Iris pigment epithelial cell (primary cell): ENCODE measurements at places on chromosomes 13 and 19.
A peak's percentile ranks its signal among the peaks of the same experiment; 100 is the strongest.

DNA sequence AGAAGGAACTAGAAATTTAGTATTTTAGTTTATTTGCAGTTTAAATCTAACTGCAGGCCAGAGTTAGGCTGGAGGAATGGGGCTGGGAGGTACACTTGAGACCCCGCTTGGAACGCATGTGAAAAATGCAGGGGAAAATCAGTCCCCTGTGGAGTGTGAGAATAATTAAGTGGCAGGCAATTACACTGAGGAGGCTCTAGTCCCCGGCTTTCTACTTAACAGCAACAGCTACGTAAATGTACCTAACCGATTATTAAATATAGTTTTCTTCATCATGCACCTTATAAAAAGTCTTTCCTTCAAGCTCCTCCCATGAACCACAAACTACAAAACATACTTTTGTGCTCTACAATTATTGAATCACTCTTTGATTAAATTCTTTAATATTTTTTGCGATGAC, 804 bp downstream of the ZNF708 start:
- DNase-seq = peak; percentile 3

- DNase-seq = peak; percentile 58
Measured at GRCh38 chr19:19485161-19485997, 30.0 kb downstream of the TSSK6 start.

DNA sequence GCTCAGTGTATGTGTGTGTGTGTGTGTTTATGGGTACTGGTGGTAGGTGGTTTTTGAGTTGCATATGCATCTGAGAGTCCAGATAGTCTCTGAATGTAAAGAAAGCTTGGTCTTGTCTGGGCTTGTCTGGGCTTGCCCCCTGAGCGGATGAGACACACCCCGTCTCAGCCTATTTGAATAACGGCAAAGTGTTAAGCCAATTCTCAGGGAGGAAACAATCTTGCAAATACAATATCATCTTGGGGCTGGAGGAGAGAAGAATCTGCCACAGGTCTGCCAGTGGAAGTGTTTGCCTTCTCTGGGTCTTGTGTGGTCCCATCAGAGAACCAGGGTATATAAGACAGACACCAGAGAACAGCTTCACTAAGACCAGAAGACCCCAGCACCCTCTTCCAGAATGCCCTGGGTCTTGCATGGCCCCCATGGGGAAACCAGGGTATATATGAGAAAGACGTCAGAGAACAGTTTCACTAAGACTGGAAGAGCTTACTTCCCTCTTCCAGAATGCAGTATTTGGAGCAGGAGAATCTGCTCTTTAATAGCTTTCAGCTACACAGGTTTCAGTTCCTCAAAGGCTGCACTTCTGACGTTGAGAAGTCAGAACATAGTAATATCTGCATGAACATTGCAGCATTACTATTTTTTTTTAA, 13.3 kb downstream of the CD70 start:
- DNase-seq = no peak

GRCh38 chr13:72384879-72385278, 342.6 kb downstream of the MZT1 start:
- peak; percentile 80 for DNase-seq

GRCh38 chr19:41248895-41249294, 15.3 kb upstream of the HNRNPUL1 start:
- no peak for DNase-seq

GRCh38 chr19:7257148-7258040, 36.8 kb downstream of the INSR start:
- DNase-seq = peak; percentile 76

- DNase-seq = peak; percentile 32
Measured at GRCh38 chr13:20441879-20442278, 83.8 kb downstream of the CRYL1 start.

DNA sequence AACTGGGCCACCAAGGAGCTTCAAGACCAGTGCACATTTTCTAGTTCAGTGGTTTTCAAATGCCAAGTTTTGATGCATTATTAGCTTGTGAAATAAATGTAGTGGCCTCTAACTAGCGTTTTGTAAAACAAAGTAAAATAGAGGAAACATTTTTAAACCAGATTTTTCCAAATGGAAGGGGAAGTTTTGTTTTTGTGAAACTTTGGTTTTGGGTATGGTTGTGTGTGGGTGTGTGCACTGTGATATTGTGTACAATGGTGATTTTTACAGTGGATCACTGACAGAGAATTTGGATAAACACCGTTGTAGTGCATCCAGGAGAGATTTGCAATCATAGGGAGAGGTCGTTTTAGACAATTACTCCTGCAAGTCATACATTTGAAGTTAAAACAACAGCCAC, 108.9 kb downstream of the SLC7A1 start:
- no peak for DNase-seq

DNA sequence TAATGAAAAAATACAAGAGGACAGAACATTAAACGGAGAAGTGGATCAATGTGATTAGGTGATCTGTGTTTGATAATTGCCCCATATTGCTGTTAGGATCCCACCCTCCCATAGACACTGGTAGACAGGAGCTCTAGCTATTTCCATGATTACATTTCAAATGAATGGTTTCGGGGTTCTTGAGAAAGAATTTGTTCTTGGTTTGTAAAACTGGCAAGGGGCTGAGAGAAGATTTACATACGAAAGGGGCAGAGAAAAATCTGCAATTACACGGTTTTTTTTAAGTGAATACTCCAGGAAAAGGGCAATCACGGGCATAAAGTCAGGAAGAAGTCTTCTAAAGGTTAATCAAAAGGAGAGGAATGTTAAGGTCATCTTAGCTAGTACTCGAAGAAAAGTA, 2125.7 kb upstream of the PCDH20 start:
- no peak for DNase-seq

GRCh38 chr13:87671753-87672605, 808 bp downstream of the SLITRK5 start:
- no peak for DNase-seq

- peak; percentile 59 for DNase-seq
Measured at GRCh38 chr19:49567861-49568441, 12.4 kb downstream of the NOSIP start.

DNA sequence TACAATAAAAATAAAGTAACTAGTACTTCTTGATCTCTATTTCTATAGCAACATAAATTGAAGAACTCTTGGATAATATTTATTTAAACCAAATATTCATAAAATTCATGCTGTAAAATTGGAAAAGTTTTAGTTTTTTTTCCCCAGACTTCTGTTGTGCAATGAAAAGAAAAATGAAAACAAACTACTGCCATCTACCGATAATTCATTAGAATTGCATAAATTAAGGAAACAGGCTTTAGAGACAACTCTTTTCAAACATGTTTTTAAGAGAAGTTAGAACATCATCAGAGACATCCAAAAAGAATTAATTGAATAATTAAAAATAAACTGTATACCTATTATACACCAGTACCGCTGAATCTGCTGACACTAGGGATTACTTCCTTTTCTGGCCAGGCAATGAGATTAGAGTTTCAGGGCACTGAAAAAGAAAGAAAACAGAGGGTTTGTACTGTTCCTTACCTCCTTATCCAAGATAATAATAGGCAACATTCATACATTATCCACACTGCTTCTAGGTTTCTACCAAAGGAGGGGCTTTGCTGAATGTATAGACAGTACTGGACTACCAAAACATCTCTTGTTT, 4.9 kb downstream of the CCDC122 start:
- peak; percentile 28 for DNase-seq

GRCh38 chr19:42024622-42025111, 30.6 kb upstream of the ATP1A3 start:
- no peak for DNase-seq
